Kidney glomerular epithelial cell (primary cell): ENCODE measurements at places on chromosomes 3 and 15.

DNA sequence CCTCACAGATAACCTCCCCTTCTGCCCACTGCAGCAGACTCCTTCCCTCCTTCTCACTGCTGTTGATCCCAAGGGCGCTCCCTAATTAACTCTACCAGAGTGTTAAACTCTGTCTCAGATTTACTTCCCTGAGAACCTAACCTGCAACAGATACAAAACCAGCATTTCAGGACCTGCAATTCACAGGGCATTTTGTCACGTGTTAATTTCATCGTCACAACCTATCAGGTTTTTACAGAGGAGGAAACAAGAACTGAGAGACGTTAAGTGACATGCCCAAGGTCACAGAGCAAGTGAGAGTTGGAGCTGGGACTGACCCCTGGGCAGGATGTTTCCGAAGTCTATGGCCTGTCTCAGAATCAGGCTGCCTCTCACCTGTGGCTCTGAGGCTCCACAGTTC, 223.9 kb downstream of the UACA start:
- no peak for DNase-seq

DNA sequence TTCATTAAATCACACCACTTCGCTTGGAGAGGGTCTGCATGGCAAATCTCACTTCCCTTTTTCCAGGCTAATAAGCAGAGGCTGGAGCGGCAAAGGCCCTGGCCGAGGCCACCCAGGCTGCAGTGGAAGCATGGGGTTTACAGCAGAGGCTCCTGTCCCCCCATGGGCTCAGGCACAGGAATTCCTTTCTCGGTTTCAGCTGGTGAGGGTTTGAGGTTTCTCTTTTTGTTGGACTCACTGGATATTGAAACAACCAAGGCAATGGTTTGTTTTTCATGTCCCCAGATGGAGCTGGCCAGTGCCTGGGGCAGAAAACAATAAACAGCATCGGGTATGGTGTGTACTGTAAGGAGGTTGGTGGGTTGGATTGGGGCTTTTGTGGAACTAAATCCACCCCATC, 175.6 kb upstream of the RASGRP1 start:
- DNase-seq, result no peak

DNA sequence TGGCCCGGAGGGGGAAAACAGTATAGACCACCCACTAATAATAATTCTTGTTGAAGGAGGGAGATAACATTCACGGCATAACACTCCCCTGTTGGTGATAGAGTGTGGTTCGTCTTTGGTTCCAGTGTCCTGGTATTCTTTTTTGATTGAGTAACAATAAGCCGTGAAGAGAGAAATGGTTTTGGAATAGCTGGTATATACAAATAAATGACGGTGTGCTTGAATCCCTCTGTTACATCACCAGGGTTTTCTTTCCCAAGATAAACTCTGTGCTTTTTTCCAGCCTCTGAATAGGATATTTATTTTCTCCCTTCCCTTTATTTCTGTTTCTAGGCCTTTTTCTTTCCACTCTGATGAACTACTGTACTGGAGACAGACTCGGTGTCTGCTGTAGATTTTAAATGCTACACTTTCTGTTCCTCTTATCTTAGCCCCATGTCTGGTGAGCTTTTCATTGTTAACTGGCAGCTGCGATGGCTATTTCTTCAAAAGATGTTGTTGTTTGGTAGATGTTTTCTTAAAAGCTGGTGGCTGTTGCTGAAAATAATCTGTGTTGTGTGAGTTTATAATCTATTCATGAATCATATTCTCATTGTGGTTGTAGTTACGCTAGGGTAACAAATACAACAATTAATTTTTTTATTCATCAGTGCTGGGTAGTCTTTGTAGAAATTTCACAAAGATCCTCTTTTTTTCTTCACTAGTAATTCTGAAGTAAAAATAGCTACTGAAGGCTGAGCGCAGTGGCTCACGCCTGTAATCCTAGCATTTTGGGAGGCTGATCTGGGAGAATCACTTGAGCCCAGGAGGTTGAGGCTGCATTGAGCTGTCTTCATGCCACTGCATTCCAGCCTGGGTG, 15.5 kb upstream of the SCAANT1 start:
- no peak for DNase-seq

DNA sequence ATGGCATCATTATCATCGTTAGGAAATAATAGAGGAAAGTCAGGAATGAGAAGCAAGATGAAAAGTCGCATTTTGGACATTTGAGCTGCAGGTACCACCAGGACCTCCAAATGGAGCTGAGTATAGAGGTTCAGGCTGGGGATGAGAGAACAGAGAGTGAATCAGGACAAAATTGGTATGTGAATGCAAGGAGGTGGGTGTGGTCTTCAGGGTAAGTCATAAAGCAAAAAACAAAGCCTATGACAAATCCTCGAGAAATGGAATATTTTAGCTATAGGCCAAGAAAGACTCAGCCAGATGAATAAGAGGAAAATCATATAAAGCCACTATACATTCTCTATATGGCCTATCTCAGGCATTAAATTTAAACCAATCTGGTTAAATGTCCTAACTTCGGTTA, 841.3 kb downstream of the ROBO1 start:
- no peak for DNase-seq

DNA sequence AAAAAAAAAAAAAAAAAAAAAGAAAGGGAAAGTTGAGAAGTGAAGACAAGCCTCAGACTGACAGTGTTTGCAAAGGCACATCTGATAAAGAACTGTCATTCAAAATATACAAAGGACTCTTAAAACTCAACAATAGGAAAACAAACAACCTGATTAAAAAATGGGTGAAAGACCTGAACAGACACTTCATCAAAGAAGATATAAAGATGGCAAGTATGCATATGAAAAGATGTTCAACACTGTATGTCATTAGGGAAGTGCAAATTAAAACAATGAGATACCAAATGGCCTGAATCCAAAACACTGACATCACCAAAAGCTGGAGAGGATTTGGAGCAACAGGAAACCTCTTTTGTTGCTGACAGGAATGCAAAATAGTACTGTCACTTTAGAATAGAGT, 48.6 kb downstream of the MCCC1 start:
- DNase-seq, result no peak

- no peak for DNase-seq
Observed at GRCh38 chr3:193974671-193975535, 161.0 kb upstream of the HES1 start.

- no peak for DNase-seq
Observed at GRCh38 chr3:14770591-14770990, 48.2 kb upstream of the FGD5 start.

DNA sequence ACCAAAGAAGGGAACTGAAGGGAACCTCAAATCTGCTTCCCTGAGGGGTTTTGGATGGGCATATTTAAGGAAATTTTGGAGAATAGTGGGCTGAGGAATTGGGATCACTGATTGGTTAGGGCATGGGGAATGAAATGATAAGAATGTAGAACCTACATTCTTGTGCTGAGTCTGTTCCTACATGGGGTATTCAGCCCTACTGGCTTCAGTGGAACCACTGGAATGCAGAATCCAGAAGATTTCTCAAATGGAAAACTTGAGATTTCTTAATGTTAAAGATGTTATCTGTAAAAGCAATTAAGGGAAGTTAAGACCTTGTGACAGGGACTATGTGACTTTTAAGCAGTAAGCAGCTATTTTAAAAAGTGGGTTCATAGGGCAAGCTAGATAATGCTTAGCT, 1062.4 kb downstream of the AGBL1 start:
- DNase-seq, result no peak
